Stimulated activated CD4-positive, alpha-beta T cell treated with anti-CD3 and anti-CD28 coated beads, Interleukin-12 subunit alpha, Interleukin-12 subunit beta, amount 100 ng/mL, for 48 hours (primary cell): ENCODE measurements at places on chromosomes 4 and X.

DNA sequence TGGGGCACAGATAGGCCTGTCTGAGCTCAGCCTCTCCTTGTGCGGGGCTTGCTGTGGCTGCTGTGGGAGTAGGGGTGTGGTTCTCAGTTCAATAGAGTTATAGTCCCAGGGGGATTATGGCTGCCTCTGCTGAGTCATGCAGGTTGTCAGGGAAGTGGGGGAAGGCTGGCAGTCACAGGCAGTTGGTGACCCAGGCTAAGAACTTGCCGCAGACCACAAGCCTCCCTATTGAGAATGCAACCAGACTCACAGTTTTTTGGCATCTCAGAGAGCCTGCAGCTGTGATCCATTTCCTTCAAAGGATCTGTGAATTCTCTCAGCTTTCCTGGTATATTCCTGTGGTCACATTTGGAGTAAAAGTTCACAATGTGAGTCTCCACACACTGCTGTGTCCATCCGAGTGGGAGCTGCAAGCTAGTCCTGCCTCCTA is 364.9 kb downstream of the ZNF674 start:
- DNase-seq: no peak

- DNase-seq: no peak
Measured at GRCh38 chrX:68894142-68894512, 65.3 kb downstream of the EFNB1 start.

- no peak for DNase-seq
Measured at GRCh38 chr4:93710101-93710846, 118.3 kb upstream of the ATOH1 start.

DNA sequence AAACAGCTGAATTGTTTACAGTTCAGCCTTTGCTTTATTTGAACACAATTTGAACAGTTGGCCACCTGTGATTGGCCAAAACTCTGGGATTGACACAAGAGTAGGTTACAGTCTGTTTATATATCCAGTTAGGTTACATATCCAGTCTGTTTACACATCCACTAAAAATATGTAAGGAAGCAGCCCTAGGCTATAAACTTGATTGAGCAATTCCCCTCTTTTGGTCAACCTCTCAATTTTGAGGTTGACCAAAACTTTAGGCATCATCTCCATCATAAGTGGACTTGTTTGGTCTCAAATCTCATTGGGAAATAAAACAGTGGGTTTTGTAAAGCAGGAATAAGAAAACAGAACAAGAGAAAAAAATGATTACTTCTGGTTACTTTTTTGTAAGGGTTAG is 190.8 kb downstream of the SPATA18 start:
- no peak for DNase-seq

DNA sequence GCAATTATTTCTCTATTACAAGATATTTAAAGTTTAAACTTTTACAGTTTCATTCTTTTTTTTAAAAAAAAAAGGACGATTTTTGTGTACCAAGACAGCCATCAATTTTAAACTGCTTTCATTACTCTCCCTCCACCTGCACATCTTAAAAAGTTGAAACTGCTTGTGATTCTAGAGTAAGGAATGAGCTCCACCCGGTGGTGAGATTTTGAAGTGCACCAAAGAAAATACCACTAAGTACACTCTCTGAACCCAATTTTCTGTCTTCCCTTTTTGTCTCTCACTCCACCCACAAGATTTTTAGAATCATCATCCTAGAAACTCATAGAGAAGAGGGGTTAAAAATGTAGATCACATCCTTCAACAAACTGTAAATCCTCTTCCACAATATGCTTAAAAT is 91.3 kb upstream of the WDR44 start:
- DNase-seq: peak; percentile 5

GRCh38 chrX:119682019-119682989 is 10.7 kb downstream of the SEPTIN6 start:
- no peak for DNase-seq

GRCh38 chr4:146076081-146076480 is 99.4 kb upstream of the LSM6 start:
- no peak for DNase-seq

- no peak for DNase-seq
Measured at GRCh38 chrX:48741834-48742233, 19.7 kb upstream of the GLOD5 start.

DNA sequence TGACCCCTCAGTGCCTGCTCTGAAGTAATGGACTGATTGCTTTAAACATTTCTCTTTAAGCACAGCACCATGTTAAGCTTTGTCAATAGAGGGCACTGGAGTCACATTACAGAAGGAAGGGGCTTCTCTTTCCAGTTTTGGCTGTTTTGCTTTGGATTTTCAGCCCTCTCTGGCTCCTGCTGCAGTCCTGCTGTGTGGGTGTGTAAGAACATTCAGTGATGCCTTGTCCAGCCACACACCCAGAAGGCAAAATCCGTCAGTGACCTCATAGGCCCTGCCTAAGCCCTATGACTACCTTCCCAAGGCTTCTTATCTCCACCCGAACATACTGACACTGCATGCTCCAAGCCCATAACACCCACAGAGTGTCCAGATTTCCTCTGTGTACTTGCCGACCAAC is 215.3 kb upstream of the CTSO start:
- DNase-seq: no peak

DNA sequence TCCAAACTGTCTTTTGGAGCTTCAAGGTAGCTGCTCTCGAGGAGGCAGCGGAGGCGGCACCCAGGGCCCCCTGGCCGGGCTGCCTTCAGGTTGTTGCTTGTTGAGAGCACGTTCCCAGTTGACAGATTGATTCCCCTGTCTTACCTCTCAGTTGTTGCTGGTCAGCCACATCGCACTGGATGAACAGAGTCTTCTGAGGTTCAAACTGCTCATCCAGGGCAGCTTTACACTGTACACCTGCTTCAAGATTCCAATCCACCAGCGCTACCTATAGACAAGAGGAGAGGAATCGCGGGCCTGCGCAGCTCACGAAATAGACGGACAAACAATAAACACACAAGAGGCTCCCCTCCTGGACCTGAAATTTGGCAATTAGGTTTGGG is 497 bp downstream of the HPGD start:
- no peak for DNase-seq

DNA sequence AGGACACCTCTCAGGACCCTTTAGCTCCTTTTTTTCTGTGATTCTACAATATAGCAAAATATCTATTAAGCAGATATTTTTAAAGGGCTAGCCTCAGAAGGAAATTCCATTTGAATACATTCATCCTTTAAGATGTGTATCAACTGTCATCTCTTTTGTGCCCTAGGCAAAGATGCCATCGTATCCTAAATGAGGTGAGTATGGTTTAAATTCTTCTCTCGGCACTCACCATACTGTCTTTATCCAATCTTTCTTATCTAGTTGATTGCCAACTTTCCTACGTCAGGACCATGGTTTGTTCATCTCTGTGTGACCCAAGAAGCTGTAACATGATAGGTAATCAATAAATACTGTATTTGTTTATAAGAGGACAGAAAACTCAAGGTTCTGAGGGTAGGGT is 176.0 kb downstream of the LDB2 start:
- no peak for DNase-seq

GRCh38 chr4:23717528-23718248 is 172.2 kb downstream of the PPARGC1A start:
- DNase-seq: no peak

GRCh38 chr4:38046727-38047489 is 86.7 kb downstream of the PTTG2 start:
- no peak for DNase-seq

DNA sequence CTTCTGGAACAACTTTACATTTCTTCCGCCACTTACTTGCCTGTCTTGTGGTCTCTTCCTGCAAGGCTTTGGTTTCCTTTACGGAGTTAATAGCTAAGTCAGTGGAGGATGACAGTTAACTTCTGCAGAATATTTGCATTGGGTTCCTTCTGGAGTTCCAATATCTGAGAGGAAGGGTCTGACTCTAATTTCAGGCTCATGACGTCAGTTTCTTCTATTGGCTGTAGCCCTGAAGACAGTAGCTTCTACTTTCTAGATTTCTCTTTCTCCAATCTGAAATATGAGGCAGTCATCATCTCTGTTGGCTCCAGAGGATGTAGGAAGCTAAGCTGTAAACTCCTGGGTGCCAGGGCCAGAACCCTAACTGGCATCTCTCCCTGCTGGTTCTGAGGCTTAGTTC is 76.7 kb downstream of the FRMPD3 start:
- no peak for DNase-seq

- DNase-seq: no peak
Measured at GRCh38 chr4:71608678-71609071, 175.2 kb downstream of the GC start.

DNA sequence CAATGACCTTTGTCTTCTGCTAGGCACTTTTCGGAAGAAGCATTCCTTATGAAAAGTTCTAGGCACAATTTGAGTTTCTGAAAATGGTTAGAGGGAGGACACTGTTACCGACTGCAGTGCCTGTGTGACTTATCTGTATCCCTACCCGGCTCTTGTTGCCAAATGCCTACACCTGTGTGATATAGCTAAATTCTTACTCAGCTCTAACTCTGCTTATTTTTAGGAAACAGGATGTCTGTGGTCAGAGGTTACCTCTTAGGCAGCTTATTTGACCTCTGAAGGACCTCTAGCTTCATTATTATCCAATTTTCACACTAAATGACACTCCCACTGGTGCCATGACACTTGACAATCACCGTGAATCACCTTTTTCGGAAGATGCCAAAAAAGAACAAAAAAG is 561.1 kb upstream of the SMIM31 start:
- no peak for DNase-seq

DNA sequence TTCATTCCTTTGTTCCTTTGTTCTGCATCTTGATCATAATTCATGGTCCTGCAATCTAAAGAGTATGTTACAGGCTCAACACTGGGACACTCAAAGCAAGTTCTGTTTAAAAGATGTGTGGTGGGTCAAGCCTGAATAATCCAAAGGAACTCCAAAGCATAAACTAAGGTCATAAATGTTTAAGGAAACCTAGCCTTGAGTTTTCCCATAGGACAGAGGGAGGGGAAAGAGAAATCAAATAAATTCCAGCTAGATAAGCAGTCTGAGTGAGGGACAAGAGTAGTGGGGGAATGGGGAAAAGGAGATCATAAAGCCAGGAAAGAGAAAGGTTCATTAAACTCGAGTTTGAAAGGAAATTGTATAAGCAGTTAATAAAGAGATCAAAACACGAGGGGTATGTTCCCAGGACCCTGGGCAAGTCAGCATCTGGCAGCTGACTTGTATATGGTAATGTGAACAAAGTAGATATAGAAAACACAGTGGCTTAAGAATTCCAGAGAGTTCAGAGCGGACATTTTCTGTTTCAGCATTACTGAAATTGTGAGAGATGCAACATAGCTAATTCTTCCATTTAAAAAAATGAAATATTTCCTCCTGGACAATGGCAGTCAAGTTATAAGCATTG is 125.8 kb upstream of the EDNRA start:
- DNase-seq: no peak
